Right renal cortex interstitium (tissue), 3 donors: ENCODE measurements at places on chromosomes 16 and 17.

DNA sequence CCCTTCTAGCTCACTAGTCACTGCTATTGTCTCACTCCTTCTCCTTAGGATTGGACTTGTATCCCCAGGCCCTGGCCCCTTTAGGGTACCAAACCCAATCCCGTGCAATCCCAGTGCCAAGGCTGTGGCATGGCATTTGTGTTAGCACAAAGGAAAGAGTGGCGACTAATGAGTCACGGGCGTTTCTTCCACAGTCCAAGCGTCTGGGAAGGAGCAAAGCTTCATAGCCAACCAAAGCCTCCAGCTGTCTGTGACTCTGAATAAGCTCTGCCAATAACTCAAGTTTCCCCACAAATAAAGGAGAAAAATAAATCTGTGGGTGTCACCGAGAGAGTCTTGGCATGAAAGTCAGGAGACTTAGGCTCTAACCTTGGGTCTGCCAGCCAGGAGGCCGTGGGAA lies 54.6 kb upstream of the COX10 start:
- no peak for DNase-seq

GRCh38 chr17:7894866-7895265 lies 6.3 kb downstream of the CHD3 start:
- no peak for DNase-seq

DNA sequence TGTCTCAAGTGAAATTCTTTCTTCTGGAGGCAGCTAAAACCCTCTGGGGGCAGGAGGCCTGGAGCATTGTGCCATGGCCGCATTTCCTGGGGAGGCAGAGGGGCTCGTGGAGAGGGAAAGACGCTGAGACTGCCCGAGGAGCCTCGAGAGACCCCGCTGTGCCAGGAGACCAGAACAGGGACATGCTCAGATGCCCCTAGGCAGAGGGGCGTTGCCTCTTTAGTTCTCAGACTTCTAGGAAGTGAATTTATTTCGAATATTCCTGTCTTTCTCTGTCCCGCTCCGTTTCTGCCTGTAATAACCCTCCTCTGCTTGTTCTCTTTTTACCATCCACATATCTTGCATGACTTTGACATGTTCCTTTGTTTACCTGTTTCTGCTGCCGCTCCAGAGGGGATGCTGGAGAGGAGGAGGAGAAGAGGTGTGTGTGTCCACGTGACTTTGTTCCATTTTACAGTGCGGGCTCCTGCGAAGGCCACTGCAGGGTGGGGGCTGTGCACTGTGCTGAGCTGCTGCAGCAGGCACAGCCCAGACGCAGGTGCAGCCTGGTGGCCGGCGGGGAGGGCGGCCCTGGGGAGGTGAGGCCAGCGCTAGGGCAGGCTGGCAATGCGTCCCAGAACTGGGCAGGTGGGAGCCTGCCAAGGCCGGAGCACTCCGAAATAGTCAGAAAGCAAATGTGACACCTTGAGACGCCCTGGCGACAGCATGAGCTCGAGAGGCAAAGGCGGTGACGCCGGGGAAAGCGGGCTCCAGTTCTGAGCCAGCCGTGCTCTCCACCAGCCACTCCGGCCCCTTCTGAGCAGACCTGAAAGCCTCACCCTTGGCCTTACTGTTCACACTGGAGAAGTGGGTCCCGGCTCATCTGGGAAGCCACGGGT lies 29.9 kb downstream of the CIBAR2 start:
- no peak for DNase-seq

DNA sequence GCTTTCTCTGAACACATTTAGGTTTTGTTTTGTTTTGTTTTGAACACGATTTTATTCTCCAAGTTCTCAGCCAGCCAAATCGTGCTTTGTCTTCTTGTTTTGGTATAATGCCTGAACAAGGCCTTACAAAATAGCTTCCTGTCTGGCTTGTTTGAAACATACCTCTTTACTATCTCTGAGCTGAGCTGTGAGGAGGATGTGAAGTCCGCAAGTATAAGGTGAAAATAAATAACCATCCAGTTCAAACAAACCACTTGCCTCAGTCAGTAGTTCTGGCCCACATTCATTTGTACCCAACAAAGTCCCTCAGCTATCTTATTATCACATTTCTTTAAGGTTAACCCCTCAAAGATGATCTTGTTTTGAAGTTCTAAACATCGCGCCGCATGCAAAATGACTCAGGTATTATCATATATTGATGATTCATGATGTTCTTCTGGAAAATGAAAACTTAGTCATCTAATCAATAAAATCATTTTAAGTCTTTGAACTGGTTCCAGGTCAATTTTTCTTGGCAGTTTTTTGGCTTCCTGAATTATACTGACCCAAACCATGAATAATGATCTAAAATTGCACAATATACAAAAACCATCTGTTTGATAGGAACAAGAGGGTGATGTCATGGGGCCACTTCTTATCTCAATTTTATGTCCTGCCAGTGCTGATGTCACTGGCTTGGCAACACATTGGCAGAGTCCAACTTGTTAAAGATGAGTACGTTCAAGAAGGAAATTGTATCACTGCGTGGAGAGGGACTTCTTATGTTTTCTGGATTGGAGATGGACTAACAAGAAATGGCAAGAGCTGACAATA lies 694.3 kb downstream of the KCNJ2 start:
- no peak for DNase-seq

DNA sequence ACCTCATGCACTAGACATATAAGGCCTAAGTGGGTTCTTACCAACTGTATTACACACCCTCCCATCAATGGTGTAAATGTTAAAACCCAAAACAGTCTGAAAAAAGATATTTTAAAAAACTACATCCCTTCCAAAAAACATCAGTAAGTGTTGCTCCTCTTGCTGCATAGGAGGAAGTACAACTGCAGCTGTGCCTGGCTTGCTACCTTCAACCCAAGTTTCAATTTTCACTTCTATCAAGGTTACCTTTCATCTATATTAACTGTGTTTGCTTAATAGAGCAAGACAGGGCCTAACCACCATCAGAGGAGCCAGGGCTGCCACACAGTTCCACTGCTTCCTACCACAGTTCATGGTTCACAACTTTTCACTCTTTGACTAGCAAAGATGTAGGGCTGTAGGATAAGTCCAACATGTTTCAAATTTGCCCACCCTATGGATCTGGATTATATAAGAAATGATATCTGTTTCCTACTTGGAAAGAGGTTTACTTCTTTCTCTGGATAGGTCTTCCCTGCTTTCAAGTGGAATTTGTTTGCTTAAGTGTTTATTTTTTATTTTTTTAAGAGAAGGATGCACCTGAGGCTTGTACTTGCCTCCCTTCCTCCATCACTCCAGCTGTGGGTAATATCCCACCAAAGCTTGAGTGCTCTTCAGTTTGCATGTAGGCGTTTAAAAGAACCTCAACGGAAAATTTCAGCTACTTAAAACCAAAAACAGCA lies 56.7 kb downstream of the GRB7 start:
- no peak for DNase-seq

- DNase-seq = no peak
Observed at GRCh38 chr17:69335058-69335457, 8.1 kb upstream of the ABCA5 start.

DNA sequence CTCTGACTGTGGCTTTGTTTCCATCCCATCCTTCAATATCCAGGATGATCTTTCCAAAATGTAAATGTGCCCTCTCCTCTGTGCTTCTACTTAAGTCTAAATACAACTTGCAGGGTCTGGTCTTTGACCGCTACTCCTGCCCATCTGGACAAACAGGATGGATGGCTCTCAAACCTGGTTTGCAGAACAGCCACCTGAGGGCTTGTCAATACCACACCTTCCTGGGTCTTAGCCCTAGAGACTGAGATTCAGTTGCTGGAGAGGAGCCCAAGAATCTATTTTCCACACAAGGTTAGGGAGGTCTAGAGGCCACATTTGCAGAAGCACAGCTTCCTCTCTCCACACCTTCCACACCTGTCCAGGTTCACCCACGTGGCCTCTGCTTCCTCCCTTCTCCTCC lies 1.9 kb upstream of the GRB7 start:
- no peak for DNase-seq

DNA sequence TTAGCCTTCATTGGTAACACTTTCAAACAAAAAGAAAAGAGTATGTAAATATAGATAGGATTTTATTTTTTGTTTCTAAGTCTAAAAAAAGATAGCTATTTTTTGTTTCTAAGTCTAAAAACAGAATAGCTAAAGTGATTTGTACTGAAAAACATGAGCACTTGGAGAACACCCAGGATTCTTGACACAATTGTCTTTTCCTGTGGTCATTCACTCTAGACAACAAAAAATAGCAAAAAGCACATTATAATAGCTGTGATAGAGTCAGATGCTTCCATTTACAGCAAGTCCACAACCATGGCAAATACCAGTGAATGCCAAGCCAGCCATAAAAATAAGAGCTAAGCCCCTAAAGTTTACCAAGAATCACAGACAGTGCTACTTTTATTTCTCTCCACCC lies 36.7 kb downstream of the SKAP1 start:
- no peak for DNase-seq

DNA sequence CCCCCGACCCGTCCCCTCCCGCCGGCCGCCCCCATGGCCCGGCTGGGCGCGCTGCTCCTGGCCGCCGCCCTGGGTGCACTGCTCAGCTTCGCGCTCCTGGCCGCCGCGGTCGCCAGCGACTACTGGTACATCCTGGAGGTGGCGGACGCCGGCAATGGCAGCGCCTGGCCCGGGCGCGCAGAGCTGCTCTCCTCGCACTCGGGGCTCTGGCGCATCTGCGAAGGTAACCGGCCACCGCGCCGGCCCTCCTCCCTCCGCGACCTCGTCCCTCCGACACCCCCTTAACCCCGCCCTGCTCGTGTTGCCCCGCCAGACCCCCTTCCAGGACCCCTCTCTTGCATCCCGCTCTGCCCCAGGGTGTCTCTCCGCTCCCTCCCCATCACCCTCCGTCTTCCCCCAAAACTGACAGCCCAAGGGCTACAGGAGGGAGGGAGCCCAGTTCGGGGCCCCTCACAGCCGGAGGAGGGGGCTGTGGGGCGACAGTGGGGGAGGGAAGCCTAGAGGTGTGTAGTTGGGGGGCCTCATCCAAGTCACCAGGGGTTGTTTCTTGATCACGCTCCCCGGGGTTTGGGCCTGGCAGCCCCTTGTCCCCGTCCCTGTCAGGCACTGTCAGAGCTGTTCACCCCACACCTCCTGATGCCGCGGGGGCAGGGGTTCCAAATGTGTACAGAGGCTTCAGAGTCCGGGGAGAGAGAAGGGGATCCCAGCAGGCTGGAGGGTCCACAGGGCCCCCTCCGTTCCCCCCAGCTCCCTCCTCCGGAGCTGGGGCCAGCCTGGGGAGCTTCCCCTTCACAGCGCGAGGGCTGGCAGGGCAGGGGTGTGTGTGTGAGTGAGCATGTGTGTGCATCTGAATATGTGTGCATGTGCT lies 794 bp downstream of the TMEM235 start:
- no peak for DNase-seq

DNA sequence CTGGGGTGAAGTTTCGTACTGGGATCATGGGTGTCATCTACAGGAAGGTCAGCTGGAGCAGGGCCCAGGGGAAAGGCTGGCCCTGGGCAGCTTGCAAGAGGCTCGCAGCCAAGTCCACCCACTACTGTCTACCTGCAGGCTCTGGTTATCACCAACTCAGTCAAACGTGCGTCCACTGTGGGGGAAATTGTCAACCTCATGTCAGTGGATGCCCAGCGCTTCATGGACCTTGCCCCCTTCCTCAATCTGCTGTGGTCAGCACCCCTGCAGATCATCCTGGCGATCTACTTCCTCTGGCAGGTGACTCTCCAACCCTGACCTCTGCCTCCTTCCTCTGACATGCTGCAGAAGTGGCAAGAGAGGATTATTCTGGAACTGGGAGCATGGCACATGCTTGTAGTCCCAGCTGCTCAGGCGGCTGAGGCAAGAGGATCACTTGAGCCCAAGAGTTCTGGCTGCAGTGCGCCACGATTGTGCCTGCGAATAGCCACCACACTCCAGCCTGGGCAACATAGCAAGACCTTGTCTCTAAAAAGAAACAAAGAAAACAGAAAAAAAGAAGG lies 29.2 kb downstream of the ABCC3 start:
- DNase-seq = no peak

DNA sequence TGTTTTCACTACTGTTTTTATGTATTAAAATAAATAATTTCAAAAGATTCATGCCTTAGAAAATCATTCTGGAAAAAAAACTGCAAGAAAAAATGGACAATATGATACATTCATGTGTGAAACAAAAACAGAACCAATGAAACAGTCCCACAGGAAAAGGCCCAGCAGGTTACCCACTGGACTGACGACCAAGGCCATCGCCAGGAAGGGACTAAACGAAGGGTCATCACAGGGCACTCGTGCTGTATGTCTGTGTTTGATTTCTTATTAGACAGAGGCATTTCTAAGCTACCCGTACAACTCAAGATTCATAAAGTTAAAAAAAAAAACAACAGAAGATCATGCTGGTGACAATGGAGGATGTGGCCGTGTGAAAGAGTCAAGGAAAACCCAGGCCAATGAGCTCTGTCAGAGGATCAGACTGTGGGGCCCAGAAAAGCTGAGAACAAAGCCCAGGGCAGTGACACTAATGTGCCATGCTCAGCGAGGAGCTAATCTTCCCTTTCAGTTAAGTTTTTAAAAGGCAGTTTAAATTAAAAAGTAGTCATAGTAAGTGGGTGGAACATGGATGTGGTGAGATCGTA lies 31.8 kb downstream of the NSMCE1 start:
- DNase-seq = no peak

DNA sequence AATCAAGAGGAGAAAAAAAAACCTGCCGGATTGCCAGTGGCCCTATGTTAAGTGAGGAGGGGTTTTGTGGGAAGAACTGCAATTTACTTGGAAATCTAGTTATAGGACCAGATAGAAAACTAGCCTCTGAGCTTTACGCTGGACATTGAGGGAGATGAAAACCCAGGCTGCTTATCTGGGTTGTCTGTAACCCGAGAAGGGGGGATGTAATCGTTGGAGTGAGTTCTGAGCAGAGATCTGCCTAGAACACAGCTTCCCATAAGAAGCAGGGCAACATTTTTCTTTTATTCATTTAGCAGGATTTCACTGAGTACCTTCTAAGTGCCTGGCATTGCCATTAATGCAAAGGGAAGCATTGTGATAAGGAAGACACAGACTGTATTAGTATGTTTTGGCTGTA lies 70.6 kb downstream of the KATNIP start:
- DNase-seq = no peak

GRCh38 chr16:65787921-65788320 lies 578.6 kb upstream of the CDH5 start:
- no peak for DNase-seq

DNA sequence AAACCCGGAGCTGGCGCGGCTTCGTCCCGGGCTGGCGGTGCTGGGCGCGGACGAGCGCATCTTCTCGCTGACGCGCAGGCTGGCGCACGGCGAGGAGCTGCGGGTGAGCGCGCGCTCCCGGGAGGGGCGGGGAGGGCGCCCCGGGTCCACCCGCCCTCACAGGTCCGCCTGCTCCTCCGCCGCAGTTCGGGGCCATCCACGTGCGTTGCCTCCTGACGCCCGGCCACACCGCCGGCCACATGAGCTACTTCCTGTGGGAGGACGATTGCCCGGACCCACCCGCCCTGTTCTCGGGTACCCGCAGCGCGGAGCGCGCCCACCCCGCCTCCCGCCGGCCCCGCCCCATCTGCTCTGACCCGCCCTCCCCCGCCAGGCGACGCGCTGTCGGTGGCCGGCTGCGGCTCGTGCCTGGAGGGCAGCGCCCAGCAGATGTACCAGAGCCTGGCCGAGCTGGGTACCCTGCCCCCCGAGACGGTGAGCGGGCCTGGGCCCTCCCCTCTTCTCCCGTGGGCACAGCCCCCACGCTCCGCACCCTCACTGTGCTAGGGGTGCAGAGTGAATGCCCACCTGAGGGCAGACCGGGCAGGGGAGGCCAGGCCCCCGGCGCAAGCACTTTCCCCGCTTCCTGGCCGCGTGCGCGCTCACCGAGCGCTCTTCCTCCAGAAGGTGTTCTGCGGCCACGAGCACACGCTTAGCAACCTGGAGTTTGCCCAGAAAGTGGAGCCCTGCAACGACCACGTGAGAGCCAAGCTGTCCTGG lies 1.4 kb downstream of the HAGHL start:
- no peak for DNase-seq
